ENCODE measurements at places on chromosomes 6 and 20. TPM values are rescaled to one million over a fixed set of nuclear protein-coding genes. Genes with fewer than 3 reads are reported as not detected.

MCHR2 gene
- not detected for total RNA-seq

RIPOR3 gene
- total RNA-seq: 10.6 TPM

OR2W1 gene
- total RNA-seq: not detected

SLC18B1 gene
- total RNA-seq: 11.5 TPM

ROS1 gene
- not detected for total RNA-seq

IL17F gene
- not detected for total RNA-seq

DEFB132 gene
- total RNA-seq: not detected

C20orf204 gene
- total RNA-seq: 0.99 TPM

PHACTR3 gene
- total RNA-seq: not detected

BTN1A1 gene
- not detected for total RNA-seq

PLTP gene
- total RNA-seq: 162 TPM

SASH1 gene
- total RNA-seq: 106 TPM

TGM3 gene
- total RNA-seq: under 0.01 TPM

SYCP2L gene
- not detected for total RNA-seq

FITM2 gene
- 9.6 TPM for total RNA-seq

COL21A1 gene
- 4.6 TPM for total RNA-seq

FOXF2 gene
- total RNA-seq: 55.7 TPM

TREM1 gene
- 0.50 TPM for total RNA-seq

SLC22A2 gene
- not detected for total RNA-seq

GZF1 gene
- total RNA-seq: 13.2 TPM

NRSN1 gene
- not detected for total RNA-seq

NANP gene
- 9.3 TPM for total RNA-seq

ENPP5 gene
- 0.17 TPM for total RNA-seq

DEFB124 gene
- not detected for total RNA-seq

OVOL2 gene
- not detected for total RNA-seq

MLIP gene
- total RNA-seq: not detected

ASIP gene
- not detected for total RNA-seq

CCM2L gene
- total RNA-seq: not detected

PRL gene
- total RNA-seq: not detected

BHLHE23 gene
- total RNA-seq: not detected

SLC17A4 gene
- not detected for total RNA-seq

APOBEC2 gene
- not detected for total RNA-seq

SYNCRIP gene
- total RNA-seq: 83.2 TPM

SESN1 gene
- 43.0 TPM for total RNA-seq

TRAPPC3L gene
- total RNA-seq: 0.15 TPM
